Activated CD8-positive, alpha-beta T cell treated with anti-CD3 and anti-CD28 coated beads, Interleukin-2, amount 10 ng/mL, durations not matched to agents 7 days and 5 days (primary cell): ENCODE measurements at places on chromosomes 16 and 17.

GRCh38 chr16:49698931-49699840, 156.7 kb downstream of the ZNF423 start:
- H3K4me1 ChIP-seq: no peaks in the 10 kb centered on the region
- H3K27ac ChIP-seq: no peak overlapping the region
- H3K36me3 ChIP-seq: no peaks in the 10 kb centered on the region
- no peak for DNase-seq
- H3K4me3 ChIP-seq: no peak overlapping the region

GRCh38 chr17:7465597-7466275, 13.7 kb downstream of the ZBTB4 start:
- no peak overlapping the region for H3K27ac ChIP-seq
- no peak overlapping the region for H3K4me3 ChIP-seq
- peaks cover 20% of the 10 kb centered on the region for H3K4me1 ChIP-seq
- no peak for DNase-seq
- H3K36me3 ChIP-seq: peaks cover 26% of the 10 kb centered on the region

DNA sequence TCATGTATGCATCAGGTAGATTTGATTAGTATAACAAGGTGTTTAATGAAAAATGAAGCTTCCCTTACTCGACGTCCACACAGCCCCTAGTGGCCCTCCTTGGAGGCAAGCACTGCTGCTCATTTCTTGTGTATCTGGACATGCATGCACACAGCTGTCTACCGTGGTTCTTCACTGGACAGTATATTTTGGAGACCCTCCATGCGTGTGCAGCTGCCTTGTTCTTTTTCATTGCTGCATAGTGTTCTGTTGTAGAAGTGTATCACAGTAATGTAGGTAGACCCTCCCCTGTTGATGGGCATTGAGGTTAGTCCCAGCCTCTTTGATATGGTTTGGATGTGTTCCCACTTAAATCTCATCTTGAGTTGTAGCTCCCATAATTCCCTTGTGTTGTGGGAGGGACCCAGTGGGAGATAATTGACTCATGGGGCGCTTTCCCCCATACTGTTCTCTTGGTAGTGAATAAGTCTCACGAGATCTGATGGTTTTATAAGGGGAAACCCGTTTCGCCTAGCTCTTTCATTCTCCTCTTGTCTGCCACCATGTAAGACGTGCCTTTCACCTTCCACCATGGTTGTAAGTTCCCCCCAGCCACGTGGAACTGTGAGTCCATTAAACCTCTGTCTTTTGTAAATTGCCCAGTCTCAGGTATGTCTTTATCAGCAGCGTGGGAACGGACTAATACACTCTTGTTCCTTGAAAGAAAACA, 6.3 kb downstream of the CMIP start:
- peak overlapping the region; percentile 61 for H3K4me3 ChIP-seq
- DNase-seq: no peak
- H3K4me1 ChIP-seq: peaks cover 77% of the 10 kb centered on the region
- H3K27ac ChIP-seq: peak overlapping the region; percentile 89
- no peaks in the 10 kb centered on the region for H3K27me3 ChIP-seq

GRCh38 chr16:69672998-69673713, 53.2 kb downstream of the NQO1 start:
- no peak overlapping the region for H3K4me3 ChIP-seq
- DNase-seq: no peak
- no peak overlapping the region for H3K27ac ChIP-seq

GRCh38 chr16:1963806-1964505, 670 bp downstream of the RPS2 start:
- H3K36me3 ChIP-seq: peaks cover 50% of the 10 kb centered on the region
- peak overlapping the region; percentile 96 for H3K4me3 ChIP-seq
- H3K27ac ChIP-seq: peak overlapping the region; percentile 95
- DNase-seq: peak; percentile 59
